Prostate gland (tissue), 2 donors: ENCODE measurements at places on chromosomes 16 and 17.

DNA sequence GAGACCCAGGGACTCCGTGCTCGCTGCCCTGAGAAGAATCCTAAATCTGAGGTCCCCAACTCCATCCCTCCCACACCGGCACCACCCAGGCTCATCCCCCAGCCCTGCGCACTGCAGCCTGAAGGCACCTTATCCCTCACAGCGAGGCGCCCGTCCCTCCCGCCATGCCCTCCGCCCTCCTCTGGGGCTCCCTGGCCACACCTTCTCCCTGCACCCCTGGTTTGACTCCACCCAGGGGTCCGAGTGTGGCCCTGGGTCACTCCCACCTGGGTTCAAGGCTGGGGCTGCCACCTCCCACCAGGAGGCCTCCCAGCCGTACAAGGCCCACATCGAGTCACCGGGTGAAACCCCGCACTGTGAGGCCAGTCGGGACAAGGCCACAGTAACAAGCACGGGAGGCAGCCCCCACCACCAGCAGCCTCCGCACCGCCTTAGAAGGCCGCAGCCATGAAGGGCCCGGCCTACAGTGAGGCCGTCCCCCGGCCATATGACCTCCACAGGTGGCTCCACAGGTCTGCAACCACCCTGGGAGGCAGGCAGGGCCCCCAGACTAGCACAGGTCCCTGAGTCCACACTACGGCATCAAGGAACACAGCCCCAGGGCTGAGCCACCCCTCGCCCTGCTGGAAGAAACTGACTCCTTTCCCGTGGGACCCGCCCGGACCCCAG, 8.3 kb downstream of the HAGH start:
- H3K4me1 ChIP-seq, result no peaks in the 10 kb centered on the region
- H3K36me3 ChIP-seq, result peaks cover 3% of the 10 kb centered on the region
- no peak for DNase-seq

GRCh38 chr17:63460018-63460417, 13.9 kb upstream of the CYB561 start:
- no peaks in the 10 kb centered on the region for H3K4me1 ChIP-seq
- no peaks in the 10 kb centered on the region for H3K27me3 ChIP-seq
- no peaks in the 10 kb centered on the region for H3K36me3 ChIP-seq
- no peak overlapping the region for H3K27ac ChIP-seq

DNA sequence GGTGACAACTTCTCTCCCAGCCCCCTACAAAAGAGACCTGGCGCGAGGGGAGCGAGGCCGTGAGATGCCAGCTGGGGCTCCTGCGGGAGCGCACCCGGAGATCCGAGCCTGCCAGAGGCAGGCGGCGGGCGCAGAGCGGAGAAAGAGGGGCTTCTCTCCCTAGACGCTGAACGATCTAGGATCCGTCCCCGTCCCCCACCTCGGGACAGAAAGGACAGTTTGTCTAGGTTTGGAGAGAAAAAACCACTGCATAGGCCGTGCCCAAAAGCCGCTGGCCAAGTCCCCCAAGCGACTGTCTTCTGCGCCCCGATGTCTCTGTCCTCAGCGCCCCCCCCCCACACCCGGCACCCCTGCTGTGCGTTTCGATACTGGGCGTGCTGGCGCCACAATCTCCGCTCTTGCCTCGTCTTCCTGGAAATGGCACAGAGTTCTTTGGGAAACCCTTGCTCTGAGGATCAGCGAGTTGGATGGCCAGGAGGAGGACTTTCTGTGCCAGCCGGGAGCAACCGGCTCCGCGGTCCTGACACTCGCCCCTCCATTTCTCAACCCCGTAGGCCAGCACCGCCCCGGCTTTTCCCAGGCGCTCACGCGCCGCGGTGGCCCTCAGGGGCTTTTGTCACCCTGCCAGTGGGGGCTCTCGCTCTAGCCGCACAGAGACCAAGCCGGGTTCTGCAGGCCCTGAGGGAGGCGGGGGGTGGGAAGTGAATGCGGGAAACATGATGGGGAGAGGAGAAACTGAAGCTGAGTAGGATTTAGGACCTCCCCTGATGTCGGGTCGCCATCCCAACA, 1.0 kb downstream of the SSTR2 start:
- no peak overlapping the region for H3K27ac ChIP-seq
- H3K36me3 ChIP-seq, result no peaks in the 10 kb centered on the region
- peak overlapping the region; percentile 32 for H3K4me3 ChIP-seq
- H3K4me1 ChIP-seq, result no peaks in the 10 kb centered on the region

GRCh38 chr17:77315551-77316190, 174.9 kb downstream of the SEC14L1 start:
- DNase-seq, result no peak
- no peaks in the 10 kb centered on the region for H3K36me3 ChIP-seq
- no peak overlapping the region for H3K4me3 ChIP-seq
- H3K4me1 ChIP-seq, result peaks cover 15% of the 10 kb centered on the region

GRCh38 chr16:17846030-17846429, 375.3 kb upstream of the XYLT1 start:
- H3K27me3 ChIP-seq, result no peaks in the 10 kb centered on the region
- H3K27ac ChIP-seq, result no peak overlapping the region
- H3K4me1 ChIP-seq, result no peaks in the 10 kb centered on the region
- no peaks in the 10 kb centered on the region for H3K36me3 ChIP-seq
- no peak overlapping the region for H3K4me3 ChIP-seq

DNA sequence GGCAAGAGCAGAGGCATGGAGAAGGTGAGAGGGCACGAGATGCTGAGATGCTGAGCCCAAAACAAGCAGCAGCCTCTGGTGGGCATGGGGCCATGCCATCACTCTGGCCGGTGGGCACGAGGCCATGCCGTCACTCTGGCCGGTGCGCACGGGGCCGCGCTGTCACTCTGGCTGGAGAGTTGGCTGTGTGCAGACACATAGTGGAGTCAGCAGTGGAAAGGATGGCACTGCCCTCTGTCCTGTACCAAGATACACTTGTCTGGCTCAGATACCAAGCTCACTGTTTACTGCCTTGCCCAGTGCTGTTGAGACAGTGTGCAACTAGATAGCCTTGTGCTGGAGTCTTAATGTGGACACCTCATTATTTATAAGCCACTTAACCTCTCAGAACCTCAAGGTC, 45.1 kb downstream of the CYB5D2 start:
- H3K27me3 ChIP-seq, result no peaks in the 10 kb centered on the region
- H3K27ac ChIP-seq, result peak overlapping the region; percentile 64
- no peaks in the 10 kb centered on the region for H3K36me3 ChIP-seq
- peaks cover 7% of the 10 kb centered on the region for H3K4me1 ChIP-seq

DNA sequence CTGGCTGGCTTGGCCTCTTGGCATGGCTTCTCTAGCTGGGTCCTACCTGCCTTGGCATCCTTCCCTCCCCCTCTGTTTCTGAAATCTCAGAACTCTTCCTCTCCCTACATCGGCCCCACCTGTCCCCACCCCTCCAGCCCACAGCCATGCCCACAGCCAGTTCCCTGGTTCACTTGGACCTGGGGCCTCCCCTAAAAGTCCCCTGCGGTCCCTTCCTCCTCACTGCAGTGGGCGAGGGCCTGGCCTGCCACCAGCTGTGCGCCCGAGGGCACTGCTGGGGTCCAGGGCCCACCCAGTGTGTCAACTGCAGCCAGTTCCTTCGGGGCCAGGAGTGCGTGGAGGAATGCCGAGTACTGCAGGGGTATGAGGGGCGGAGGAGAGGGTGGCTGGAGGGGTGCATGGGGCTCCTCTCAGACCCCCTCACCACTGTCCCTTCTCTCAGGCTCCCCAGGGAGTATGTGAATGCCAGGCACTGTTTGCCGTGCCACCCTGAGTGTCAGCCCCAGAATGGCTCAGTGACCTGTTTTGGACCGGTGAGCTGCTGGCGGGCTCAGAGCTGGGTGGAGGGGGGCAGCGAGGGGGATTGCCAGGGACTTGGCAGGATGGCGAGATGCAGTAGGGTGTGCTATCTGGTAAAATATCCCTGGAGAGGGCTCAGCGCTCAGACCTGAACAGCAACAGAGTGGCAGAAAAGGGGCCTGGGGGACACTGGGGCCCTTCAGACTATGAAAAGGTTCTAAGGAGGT, 14.1 kb downstream of the MIEN1 start:
- no peak overlapping the region for H3K4me3 ChIP-seq
- no peak for DNase-seq
- H3K27me3 ChIP-seq, result no peaks in the 10 kb centered on the region

DNA sequence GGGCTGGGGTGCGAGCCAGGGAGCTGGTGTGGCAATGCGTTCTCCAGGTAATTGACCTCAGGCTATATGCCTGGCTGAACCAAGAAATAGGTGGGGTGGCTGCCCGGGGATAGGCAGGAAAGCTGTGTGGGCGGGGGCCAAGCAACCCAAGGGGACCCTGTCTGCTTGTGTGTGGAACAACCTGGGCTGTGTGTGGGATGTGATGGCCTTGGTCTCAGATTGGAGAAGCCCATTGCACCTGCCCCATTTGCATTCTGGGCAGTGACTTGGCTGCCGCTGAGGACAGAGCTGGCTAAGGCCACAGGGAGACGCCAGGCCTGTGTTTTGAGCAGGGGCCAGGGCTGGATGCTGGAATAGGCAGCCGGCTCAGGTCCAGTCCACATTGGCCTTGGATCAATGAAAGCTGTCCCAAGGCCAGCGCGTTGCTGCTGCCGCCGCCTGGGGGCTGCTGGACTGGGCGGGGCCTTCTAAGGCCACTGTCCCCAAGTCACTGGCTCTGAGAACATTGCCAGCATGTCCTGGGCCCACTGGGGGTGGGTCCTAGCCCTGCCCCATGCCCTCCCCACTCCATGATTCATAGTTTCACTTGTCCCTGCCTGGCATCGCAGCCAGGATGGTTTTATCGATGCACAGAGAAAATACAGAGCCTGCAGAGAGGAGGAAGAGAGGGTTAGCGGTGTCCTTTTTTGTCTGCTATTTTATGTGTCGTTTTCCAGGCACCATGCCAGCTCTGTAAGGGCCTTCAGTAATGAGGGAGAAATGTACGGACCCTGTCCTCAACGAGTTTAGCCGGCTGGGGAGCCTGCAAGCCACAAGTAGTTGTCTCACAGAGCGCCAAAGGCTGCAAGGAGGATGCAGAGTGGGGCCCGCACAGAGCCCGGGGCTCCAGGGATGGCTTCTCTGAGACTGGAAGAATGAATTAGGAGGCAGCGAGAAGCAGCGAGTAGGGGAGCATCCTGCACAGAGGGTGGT, 43.9 kb downstream of the NKD1 start:
- H3K4me3 ChIP-seq, result peak overlapping the region; percentile 6
- DNase-seq, result peak; percentile 82
- no peaks in the 10 kb centered on the region for H3K27me3 ChIP-seq
- H3K4me1 ChIP-seq, result peaks cover 14% of the 10 kb centered on the region
- H3K36me3 ChIP-seq, result no peaks in the 10 kb centered on the region
- H3K27ac ChIP-seq, result peak overlapping the region; percentile 70

DNA sequence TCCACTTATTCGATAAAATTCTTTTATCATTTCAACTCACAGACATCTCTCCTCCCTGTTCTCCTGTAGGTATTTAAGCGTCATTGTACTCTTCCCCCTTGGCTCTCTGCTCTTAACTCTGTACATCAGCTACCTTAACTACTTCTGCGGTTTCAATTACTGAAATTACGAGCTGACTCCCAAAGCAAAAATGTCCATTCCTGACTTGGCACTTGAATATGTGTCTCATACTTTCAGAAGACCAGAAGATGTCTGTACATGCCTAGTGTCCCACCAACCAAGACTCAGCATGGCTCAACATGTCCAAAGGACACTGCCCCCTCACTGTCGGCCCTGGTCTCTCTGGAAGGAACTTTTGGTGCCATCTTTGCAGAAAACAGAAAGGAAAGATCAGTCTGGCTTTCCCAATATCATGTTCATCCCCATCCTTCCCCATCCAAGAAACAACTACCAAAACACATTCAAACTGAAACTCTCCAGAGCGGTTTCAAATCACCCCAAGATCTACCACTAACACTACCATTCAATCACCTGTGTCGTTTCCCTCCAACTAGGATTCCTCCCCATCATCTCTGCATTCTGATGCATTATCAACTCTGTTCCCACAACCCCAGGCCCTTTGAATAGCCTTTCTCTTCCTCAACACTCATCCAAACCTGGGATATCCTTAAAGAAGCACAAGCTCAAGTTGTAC, 74.9 kb downstream of the ZFHX3 start:
- H3K27ac ChIP-seq, result peak overlapping the region; percentile 67
- H3K27me3 ChIP-seq, result no peaks in the 10 kb centered on the region
- peaks cover 24% of the 10 kb centered on the region for H3K4me1 ChIP-seq
- peak; percentile 48 for DNase-seq
- no peak overlapping the region for H3K4me3 ChIP-seq

DNA sequence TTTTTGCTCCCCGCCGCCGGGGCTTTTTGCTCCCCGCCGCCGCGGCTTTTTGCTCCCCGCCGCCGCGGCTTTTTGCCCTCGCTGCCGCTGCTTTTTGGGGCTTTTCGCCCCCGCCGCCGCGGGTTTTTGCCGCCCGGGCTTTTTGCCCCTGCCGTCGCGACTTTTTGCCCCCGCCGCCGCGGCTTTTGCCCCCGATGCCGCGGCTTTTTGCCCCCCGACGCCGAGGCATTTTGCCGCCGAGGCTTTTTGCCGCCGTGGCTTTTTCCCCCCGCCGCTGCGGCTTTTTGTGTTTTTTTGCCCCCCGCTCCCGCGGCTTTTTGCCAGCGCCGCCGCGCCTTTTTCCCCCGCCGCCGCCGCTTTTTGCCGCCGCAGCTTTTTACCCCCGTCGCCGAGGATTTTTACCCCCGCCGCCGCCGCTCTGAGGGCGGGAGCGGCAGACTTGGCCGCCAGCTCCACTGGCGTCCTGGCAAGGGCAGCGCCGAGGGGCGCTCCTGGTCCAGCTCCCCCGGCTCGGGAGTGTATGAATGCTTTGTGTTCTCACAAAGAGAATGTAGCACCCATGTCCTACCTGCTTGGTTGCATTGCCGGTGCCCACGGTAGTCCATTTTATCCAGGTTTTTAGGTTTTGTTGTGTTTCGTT, 151.7 kb downstream of the KCNJ18 start:
- peaks cover 20% of the 10 kb centered on the region for H3K27me3 ChIP-seq
- H3K4me1 ChIP-seq, result no peaks in the 10 kb centered on the region
- H3K27ac ChIP-seq, result no peak overlapping the region
- no peak for DNase-seq
- no peaks in the 10 kb centered on the region for H3K36me3 ChIP-seq

DNA sequence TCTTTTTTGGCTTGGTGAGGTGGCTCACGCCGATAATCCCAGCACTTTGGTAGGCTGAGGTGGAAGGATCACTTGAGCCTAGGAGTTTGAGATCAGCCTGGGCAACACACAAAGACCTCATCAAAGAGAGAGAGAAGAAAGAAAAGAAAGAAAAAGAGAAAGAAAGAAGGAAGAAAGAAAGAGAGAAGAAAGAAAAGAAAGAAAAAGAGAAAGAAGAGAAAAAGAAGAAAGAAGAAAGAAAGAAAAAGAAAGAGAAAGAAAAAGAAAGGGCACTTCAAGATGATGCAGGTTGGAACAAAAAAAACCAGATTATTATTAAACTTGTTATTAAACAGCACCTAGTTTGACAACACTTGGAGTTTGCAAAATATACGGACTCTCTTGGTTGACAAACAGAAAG, 21.2 kb upstream of the ADCY9 start:
- no peaks in the 10 kb centered on the region for H3K36me3 ChIP-seq
- no peak overlapping the region for H3K4me3 ChIP-seq
- H3K27ac ChIP-seq, result no peak overlapping the region
